ENCODE measurements at places on chromosomes 12 and 14.

GRCh38 chr12:38847247-38847646 is 58.1 kb downstream of the CPNE8 start:
- no peak for DNase-seq

DNA sequence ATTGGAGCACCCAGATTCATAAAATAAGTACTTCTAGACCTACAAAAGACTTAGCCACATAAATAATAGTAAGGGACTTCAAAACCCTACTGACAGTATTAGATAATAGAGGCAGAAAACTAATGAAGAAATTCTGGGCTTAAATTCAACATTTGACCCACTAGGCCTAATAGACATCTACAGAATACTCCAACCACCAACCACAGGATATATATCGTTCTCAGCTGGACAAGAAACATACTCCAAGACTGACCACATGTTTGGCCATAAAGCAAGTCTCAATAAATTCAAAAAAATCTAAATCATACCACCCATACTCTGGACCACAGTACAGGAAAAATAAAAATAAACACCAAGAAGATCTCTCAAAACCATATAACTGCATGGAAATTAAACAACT is 113.8 kb upstream of the CCDC175 start:
- no peak for DNase-seq

DNA sequence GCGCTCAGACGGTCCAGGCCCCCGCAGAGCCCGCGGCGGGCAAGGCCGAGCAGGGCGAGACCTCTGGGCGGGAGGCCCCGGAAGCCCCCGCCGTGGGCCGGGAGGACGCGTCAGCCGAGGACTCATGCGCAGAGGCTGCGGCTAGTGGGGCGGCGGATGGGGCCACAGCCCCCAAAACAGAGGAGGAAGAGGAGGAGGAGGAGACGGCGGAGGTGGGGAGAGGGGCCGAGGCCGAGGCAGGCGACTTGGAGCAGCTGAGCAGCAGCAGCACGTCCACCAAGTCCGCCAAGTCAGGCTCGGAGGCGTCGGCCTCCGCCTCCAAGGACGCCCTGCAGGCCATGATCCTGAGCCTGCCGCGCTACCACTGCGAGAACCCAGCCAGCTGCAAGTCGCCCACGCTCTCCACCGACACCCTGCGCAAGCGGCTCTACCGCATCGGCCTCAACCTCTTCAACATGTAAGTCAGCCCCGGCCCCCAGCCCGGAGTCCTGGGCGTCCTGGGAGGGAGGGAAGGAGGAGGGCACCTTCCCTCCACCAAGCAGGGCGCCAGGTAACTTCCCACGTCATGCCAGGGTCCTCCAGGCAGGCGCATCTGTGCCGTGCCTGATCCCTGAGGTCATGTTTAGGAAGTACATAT is 72.4 kb downstream of the IQSEC3 start:
- no peak for DNase-seq

GRCh38 chr12:20000229-20000849 is 368.0 kb upstream of the PDE3A start:
- no peak for DNase-seq

DNA sequence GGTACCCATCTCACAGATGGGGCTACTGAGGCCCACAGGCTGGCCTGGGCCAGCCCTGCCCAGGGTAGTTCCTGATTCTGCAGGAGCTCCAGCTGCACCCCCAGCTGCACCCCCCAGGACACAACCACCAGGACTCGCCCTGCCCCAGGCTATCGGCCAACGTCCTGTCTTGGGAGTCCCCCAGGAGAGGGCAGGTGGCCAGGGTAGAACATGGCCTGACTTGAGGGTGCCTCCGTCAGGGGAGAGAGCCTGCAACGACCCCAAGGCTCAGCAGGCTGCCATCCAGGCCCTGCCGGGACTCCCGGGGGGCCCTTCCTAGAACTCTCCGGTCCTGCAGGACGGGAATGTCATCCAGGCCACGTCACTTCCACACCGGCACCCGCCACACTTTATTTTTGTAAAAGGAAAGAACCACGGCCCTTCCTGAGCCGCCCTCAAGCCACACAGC is 15.8 kb downstream of the JAG2 start:
- DNase-seq: no peak

- no peak for DNase-seq
Observed at GRCh38 chr14:43005807-43006206, 1399.1 kb downstream of the LRFN5 start.

All from activated T-helper 1 cell treated with Interleukin-2 at 50 U/mL for 16 hours (primary cell).